KG1 (cell line): ENCODE measurements at places on chromosomes 7 and 10.

DNA sequence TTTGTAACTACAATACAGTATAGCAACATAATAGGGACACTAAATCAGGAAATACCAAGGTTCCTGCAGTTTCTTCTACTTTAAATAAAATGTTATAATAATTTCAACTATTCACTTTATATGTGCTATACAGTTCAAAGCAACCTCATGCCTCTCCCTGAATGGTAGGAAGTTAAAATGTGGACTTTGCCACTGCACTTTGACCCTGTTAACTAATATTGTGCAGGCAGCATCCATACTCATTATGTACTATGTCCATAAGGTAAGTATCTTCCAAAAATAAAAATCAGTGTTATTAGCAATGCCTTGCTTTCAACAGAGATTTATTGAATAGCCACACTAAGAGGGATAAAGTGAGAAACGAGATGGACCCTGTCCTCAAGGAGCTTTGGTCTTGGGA is 4.8 kb downstream of the STEAP4 start:
- no peak for DNase-seq

GRCh38 chr10:57657164-57657765 is 610.4 kb downstream of the IPMK start:
- DNase-seq: no peak

DNA sequence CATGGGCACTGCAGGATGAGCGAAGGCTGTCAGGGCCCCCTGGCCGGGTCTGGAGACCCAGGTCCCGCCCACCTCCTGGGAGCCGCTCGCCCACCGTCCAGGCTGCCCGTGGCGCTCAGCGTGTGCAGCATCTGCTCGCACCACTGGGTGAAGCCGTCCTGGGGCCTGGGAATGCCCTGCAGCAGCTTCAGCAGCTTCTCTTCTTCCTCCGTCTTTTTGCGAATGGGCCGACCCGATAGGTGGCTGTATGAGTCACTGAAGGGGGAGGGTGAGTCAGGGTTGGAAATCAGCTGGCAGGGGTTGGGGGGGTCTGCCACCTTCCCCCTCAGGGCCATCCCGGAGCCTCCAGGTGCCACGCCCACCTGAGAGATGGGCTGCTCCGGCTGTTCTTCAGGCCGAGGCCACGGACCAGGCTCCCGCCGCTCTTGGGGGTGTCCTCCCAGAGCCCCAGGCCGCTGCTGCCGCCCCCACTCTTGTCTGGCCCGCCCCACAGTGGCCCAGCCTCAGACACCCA is 8.7 kb downstream of the GNB2 start:
- DNase-seq: no peak

GRCh38 chr7:38709123-38709522 is 78.0 kb upstream of the AMPH start:
- DNase-seq: no peak

- peak; percentile 11 for DNase-seq
Observed at GRCh38 chr7:48097521-48098231, 8.6 kb downstream of the UPP1 start.
